ENCODE measurements at places on chromosomes 3 and 15. TPM values are rescaled to one million over a fixed set of nuclear protein-coding genes. Genes with fewer than 3 reads are reported as not detected.

GRCh38 chr3:51519848-51520247, 18.7 kb upstream of the RAD54L2 start:
- no peak for DNase-seq

Gene TMEM41A
- total RNA-seq = 11.5 TPM

DNA sequence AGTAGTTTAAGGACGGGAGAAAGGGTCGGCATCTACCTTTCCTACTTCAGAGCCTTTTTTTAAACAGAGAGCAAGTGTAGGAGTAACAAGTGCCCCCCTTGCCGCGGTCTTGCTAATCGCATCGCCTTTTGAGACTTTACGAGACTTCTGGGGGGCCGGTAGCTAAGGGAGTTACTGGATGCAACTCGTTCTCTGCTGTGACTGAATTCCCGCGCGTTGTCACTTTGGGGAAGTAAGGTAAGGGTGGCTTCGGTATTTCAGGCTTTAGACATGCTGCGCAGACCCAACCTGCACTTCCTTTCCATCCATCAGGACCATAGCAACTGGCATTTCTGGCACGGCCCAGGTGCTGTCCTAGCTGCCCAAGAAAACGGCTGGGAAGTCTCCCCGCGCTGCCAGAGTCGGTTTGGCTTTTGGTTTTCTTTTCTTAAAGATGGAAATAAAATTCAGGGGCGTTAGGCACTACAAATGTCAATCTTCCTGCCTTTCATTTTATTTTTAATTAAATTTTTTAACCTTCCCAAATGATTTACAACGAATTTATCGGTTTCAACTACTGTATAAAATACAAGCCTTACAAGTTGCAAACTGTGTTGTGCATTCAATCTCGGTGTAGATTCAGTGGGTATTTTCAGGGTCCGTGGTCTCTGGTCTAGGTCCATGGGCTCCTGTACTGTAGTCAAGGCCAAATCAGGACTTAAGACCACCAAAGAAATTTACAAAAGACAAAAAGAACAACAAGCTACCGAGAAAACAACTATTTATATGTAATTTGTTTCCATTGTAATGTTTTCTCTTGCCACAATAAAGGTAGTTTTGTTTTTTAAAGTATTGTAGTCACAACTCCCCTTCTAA, 3.5 kb downstream of the MECOM start:
- DNase-seq = no peak

GRCh38 chr3:16239086-16239770, 25.5 kb downstream of the DPH3 start:
- no peak for DNase-seq

GRCh38 chr3:44674211-44674610, 25.7 kb downstream of the ZNF35 start:
- no peak for DNase-seq

GRCh38 chr15:50675535-50676144, 11.0 kb downstream of the TRPM7 start:
- DNase-seq = no peak

DNA sequence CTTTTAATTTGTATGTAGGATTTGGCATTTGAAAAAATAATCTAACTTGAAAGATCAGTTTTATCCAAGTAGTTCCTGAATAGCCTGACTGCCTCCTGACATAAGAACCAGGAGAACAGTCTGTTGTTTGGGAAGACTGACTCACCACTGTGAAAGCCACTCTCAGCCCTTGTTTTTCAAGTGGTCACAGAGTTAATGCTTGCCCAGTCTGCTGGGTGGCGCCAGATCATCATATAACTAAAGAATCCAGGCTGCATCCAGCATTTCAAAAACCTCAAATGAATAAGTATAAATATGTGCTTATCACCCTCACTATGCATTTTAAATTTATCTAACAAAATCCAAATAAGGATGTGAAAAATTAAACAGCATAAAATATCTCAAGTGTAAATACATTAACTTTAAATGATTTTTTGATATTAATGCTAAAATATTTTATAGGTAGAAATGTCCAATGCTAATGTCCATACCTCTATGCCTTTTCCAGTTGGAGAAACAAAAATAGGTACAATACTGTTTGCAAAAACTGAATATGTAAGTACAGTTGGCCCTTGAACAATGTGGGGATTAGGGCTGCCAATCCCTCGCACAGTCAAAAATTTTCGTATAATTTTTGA, 26.9 kb upstream of the ZBBX start:
- DNase-seq = peak; percentile 84
